Stimulated activated CD4-positive, alpha-beta T cell treated with anti-CD3 and anti-CD28 coated beads, Interleukin-1b, Interleukin-23, amount 100 ng/mL, for 4 hours (primary cell): ENCODE measurements at places on chromosomes 7 and 10.

DNA sequence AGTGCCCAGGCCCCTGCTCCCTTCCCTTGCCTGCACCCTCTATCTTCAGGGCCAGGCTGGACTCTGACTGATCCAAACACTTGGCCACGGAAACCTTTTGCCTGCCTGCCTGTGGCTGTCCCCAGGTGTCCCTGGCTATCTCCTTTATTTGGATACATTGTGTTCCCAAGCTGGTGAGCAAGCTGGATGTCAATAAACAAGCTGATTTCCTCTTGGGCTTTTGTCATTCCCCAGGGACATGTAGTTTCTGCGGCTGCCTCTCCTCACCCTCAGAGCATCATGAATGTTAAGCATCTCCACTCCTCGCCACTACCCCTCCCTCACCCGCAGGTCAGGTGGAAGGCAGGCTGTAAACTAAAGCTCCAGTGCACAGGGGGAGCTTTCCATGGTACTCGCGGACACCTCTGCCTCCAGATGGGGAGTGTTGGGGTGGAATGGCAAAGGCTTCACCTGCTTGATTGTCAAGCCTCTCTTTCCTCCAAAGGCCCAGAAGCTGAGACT is 6.9 kb downstream of the GHRHR start:
- DNase-seq: no peak

DNA sequence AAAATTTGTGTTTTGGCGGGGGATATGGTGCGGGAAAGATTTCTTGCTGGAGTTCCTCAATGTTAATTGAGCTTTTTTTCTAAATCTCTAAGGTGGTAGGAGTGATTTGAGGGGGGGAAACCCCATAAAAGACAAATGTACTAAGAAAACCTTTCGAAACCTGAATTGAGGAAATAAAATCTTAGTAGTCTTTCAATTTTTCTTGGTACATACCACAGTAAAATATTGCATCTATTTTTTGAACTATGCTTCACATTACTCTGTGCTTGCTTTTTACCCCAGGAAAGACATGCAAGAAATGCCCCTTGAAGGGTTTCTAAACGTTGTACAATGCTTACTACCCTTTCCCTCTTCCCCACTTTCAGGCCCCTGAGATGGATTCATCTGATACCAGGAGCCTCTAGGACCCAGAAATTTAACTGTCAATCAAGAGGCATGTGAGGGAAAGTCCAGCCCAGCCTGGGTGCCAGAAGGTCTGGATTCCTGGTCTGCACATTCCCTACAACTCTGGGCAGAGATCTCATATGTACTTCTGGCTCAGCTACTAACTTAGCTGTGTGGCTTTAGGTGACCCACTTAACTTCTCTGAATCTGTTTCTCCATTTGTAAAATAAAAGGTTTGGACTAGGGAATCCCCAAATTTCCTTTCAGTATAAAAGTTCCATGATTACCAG is 5.8 kb upstream of the PDCD4 start:
- DNase-seq: no peak

GRCh38 chr7:30800785-30801252 is 29.6 kb downstream of the MINDY4 start:
- DNase-seq: peak; percentile 6

- no peak for DNase-seq
Observed at GRCh38 chr7:77425101-77426051, 9.2 kb upstream of the GSAP start.

GRCh38 chr10:119655566-119656001 is 4.4 kb downstream of the BAG3 start:
- peak; percentile 23 for DNase-seq
